Progenitor cell of endocrine pancreas (in vitro differentiated cells): ENCODE measurements at places on chromosomes 4 and X.

DNA sequence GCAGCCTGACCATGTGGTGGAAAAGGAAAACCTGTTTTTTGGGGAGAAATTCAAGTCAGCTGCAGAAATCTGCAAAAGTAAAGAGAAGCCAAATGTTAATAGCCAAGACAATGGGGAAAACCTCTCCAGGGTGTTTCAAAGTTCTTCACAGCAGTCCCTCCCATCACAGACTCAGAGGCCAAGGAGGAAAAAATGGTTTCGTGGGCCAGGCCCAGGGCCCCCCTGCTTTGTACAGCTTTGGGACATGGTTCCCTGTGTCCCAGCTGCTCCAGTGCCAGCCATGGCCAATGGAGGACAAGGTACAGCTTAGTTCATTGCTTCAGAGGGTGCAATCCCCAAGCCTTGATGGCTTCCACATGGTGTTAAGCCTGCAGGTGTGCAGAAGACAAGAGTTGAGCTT lies 15.2 kb upstream of the YTHDC1 start:
- H3K27me3 ChIP-seq, result peaks cover 12% of the 10 kb centered on the region
- H3K4me3 ChIP-seq, result no peak overlapping the region
- peaks cover 21% of the 10 kb centered on the region for H3K4me1 ChIP-seq
- DNase-seq, result no peak
- peaks cover 7% of the 10 kb centered on the region for H3K36me3 ChIP-seq

- H3K4me3 ChIP-seq, result no peak overlapping the region
- DNase-seq, result no peak
- no peak overlapping the region for H3K27ac ChIP-seq
These were observed 95.3 kb downstream of the FANCB start for GRCh38 chrX:14777525-14777924.

- H3K27ac ChIP-seq, result peak overlapping the region; percentile 67
- H3K4me3 ChIP-seq, result no peak overlapping the region
These were observed 353.1 kb upstream of the NR3C2 start for GRCh38 chr4:148795156-148795864.

GRCh38 chr4:174999407-174999806 lies 81.2 kb downstream of the ADAM29 start:
- no peaks in the 10 kb centered on the region for H3K36me3 ChIP-seq
- H3K4me1 ChIP-seq, result no peaks in the 10 kb centered on the region
- DNase-seq, result no peak
- H3K27ac ChIP-seq, result no peak overlapping the region
- H3K27me3 ChIP-seq, result no peaks in the 10 kb centered on the region

DNA sequence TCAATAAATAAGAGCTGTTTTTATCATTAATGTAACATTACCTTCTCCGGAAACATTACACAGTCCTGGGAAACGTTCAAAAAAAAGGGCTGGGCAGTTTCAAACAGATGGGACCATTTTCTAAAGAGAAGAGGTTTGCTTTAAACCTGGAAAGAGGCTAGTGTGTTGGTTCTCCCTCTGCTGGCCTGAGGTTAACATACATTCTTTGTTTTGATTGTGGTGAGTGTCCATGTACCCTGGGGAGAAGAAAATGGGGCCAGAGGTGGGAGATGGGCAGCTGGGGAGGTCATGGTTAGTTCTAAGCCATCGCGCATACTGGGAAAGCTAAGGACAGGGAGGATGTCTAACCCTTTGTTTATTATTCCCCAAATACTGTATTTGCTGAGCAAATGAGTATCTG lies 194.7 kb downstream of the CPEB2 start:
- H3K27me3 ChIP-seq, result no peaks in the 10 kb centered on the region
- no peaks in the 10 kb centered on the region for H3K36me3 ChIP-seq
- no peak for DNase-seq
- no peak overlapping the region for H3K4me3 ChIP-seq
- H3K4me1 ChIP-seq, result peaks cover 3% of the 10 kb centered on the region
